ENCODE measurements at places on chromosomes 6 and 20.

DNA sequence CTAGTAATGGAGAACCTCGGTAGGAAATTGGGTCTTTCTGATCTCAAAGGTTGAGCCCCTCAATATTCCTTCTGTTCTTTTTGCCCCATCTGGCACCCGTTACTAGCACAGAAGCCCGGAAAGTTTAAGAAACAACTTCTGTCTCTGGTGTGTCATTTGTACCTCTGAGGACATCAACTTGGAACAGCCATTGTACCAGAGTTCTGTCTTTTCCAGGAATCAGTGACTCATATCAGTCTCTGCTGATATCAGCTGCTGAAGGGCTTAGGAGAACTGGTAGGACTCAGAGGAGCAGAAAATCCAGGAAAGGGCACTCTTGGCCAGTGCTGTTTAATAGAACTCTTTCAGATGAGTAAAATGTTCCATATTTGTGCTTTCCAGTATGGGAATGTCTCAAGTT lies 78.3 kb upstream of the CHD6 start:
- no peak for DNase-seq

DNA sequence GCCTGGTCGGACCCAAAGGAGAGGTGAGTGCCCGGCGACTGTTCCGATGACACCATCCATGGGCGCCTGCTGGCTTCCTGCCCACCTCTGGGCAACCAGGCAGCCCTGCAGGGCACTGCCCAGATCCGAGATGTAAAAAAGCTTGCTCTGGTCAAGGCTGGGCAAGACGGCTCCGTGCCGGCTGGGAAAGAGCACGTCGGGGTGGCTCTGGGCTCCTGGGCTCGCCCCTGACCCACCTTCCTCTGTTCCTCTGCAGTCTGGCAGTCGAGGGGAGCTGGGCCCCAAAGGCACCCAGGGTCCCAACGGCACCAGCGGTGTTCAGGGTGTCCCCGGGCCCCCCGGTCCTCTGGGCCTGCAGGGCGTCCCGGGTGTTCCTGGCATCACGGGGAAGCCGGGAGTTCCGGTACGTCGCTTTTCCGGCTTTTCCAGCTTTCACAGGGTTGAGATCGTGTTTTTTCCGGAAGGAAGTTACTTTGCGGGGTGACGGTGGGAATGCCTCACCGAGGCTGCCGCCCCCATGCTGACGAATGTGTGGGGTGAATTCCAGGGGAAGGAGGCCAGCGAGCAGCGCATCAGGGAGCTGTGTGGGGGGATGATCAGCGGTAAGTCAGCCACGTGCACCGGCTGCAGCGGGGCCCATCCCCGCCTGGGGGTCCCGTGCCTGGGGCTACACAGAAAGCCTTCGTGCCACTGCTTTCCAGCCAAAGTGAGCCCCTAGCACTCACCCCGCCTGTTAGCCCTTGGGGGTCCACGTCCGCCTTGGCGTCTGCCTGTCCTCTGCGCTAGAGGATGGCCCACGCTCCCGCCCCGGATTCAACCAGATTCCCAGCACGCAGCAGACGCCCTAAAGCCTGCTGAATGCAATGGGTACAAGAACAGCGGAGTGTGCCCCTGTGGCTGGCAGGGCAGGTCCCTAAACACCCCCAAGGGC lies 19.3 kb downstream of the COL9A3 start:
- DNase-seq, result no peak

GRCh38 chr6:150212778-150213177 lies 69.9 kb downstream of the PPP1R14C start:
- no peak for DNase-seq

GRCh38 chr6:104603108-104603745 lies 256.5 kb downstream of the HACE1 start:
- DNase-seq, result no peak

DNA sequence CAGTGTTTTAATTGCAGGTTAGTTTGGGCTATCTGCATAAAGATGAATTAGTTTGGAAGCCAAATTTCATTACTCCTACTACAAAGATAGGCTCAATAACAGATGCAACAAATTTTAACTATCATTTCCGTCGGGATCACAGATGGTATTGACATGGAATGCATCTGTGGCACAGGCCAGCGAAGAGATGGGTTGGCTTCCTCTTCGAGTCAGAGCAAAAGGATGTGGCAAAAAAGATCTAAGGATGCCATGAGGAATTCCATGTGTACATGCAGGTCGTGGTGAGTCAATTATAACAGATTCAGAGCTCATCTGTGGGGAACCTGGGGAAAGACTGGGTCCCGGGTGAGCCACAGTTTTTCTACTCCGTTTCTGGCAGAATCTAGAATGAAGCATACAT lies 83.0 kb upstream of the CITED2 start:
- DNase-seq, result no peak

- DNase-seq, result no peak
Measured at GRCh38 chr6:157808405-157808950, 14.6 kb upstream of the SNX9 start.

GRCh38 chr6:152341596-152341995 lies 295.6 kb downstream of the SYNE1 start:
- DNase-seq, result no peak

DNA sequence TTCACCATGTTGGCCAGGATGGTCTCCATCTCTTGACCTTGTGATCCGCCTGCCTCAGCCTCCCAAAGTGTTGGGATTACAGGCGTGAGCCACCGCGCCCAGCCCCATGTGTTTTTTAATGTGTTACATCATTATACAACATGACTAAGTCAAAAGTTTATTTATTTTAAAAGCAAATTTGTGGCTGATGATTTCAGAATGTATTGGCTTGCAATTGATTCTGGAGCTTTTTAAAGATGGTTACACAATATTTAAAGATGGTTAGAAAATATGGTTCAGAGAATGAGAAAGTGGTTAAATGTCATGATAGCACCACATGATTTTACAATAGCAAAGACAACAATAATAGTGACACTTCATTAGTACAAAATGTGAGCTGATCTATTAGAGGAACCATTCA lies 80.5 kb downstream of the SASH1 start:
- DNase-seq, result no peak

DNA sequence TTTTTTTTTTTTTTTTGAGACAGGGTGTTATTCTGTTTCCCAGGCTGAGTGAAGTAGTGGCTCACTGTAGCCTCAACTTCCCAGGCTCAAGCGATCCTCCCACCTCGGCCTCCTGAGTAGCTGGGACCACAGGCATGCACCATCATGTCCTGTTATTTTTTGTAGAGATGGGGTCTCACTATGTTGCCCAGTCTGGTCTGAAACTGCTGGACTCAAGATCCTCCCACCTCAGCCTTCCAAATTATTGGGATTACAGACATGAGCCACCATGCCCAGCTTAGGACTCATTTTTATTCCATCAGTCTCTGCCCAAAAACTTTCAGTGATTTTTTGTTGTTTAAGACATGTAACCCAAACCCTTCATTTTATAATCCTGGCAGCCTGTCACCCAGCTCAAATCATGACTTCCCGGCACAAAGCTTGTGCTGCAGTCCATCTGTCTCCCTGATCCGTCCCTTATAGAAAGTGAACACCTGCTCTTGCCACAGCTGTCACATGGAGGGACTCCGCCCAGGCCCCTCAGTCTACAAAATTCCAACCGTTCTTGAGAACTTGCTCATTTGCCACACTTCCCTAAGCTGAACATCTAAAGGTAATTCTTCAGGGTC lies 183.9 kb upstream of the JARID2 start:
- no peak for DNase-seq

DNA sequence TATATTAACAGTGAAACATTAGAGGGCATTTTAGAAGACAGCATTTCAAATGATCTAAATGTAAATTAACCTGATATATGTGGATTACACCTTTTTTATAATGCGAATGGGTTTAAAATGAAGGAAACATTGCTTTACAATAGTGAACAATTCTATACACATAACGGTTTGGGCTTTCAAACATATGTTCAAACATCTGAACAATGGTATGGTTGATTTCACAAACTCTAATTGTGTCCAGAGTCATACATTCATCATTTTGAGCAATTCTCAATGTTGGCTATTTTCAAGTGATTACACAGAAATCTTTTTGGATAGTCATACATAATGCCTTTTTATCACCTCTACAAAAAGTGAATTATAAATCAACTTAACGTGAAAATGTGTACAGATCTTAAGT lies 578.1 kb downstream of the PHF3 start:
- no peak for DNase-seq

- DNase-seq, result no peak
Measured at GRCh38 chr6:41600499-41601247, 37.6 kb upstream of the MDFI start.

DNA sequence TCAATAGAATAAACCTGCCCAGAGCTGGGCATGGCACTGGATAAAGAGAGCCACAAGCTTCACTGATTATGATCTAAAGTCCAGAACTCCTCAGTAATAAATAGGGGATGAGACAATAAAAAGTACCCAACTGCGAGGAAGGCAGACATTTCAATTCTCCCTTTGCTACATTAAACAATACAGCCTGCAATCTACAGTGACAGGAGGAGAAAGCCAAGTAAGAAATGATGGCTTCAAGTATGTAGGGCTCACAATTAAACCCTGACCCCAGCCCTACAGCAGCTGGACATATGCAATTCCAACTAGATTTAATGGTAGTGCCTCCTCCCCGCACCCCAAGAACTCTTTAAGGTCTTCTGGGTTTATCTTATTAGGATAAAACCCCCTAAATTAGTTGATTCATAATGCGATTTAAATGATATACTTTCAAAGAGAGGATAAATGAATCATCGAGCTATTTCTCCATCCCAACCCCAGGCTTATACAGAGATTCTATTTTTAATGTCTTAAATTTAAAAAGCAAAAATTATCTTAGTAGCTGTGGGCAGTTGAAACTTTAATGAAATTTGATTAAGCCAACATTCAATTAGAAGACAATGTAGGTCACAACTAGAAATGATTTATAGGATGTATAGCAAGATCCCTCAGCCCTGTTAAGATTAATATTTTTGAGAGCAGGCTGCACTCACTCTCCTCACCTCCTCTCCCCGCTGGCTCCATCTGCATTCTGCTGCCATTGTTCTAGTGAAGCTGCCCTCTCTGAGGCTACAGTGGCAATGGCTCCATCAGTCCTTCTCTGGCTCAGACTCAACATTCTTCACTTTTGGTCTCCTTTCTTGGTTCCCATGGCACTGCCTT lies 57.1 kb downstream of the OGFRL1 start:
- DNase-seq, result no peak

DNA sequence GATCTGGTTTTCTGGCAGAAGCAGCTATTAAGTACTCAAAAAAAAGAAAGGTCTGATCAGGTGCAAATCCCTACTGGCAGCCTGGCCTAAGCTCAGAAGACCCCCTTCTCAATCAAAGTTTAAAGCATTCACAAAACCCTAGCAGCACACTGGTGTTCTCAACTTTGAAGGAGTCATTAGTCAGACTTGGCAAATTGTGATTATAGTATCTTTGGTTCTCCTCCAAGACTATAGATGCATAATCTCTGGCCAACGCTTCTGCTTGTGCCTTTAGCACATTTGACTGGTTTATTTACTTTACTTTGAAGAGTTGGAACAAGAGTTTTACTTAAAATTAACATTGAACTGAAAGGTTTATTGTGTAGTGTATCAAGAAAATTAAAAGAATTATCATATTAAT lies 248.9 kb downstream of the PTPRK start:
- no peak for DNase-seq

DNA sequence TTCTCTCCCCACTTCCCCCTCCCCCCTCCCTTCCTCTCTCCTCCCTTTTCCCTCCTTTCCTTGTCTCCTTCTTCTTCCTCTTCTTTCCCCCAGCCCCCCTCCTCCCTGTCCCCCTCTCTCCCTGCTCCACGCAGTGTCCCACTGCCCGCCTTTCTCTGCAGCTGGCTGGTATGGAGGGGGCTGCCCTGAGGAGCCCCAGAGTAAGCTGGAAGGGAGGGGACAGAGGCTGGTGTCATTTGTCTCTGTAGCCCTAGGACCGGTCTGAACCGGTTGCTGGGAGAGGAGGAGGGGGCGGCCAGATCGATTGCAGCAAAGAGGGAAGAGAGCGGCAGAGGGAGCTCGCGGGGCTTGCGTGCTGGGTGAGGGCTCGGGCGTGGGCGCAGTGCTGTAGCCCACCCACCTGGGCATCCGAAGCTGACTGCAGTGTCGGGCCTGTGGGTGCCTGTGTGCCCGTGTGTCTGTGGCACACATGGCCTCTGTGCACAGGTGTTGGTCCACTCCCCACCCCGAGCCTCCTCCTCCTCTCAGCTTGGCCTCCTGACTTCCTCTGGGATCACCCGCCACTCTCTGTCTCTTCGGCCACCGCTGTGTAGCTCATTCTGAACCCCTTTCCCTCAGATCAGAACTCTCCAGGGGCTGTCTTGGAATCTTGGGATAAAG lies 50.6 kb downstream of the SRC start:
- peak; percentile 88 for DNase-seq

- DNase-seq, result no peak
Measured at GRCh38 chr20:61551401-61551800, 299.3 kb downstream of the CDH4 start.

GRCh38 chr6:13131935-13132661 lies 196.2 kb downstream of the TBC1D7 start:
- DNase-seq, result no peak

DNA sequence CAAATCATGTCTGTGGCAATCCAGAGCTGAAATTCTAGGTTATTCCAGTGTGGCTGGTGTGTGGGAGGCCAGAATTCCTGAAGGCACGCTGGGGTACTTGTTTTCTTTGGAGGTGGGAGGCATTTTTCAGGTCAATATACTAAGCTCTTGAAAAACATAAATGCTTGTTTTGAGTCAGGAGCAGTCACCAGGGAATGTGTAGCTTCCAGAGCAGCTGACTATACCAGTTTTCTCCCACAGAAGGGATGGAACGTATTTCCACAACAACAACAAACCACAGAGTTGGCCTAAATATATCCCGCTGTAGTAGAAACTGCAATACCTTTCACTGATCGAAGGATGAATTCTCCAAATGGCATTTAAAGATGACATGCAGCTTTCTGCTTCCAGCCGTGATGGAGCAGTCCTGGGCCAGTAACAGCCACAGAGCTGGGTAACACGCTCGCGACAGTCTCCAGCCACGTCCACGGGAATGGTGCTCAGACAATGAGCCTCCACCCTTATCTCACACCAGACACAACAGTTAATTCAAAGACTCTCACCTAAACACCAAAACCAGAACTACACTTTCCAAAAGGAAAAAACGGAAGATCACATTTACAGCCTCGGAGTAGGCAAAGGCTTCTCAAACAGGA lies 23.2 kb downstream of the CHRNA4 start:
- DNase-seq, result no peak

GRCh38 chr20:58603721-58604120 lies 47.4 kb upstream of the STX16 start:
- DNase-seq, result no peak

DNA sequence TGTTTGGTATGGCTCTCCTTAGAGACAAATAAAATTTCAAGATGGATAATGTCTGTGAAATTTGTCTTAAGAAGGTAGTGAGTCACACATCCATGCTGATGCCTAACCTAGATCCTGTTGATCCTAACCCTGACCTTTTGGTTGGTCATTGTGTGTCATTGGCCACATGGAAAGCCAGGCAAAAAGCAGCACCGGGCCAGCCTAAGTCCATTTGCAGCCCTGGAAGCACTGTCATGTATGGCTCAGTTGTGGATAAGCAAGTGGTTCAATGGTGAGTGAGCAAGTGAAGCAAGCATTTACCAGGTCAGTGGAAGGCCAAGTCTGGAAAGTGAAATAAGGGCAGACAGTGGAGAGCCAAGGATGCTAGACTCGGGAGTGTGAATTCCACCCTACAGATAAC lies 12.1 kb upstream of the XRN2 start:
- DNase-seq, result no peak

Measured in renal pelvis (tissue), 12 donors.